Ovary (tissue), 10 donors: ENCODE measurements at places on chromosomes 5 and 9. TPM values are rescaled to one million over a fixed set of nuclear protein-coding genes. Genes with fewer than 3 reads are reported as not detected.

- no peak for DNase-seq
Observed at GRCh38 chr9:17059465-17059864, 75.4 kb upstream of the CNTLN start.

DNA sequence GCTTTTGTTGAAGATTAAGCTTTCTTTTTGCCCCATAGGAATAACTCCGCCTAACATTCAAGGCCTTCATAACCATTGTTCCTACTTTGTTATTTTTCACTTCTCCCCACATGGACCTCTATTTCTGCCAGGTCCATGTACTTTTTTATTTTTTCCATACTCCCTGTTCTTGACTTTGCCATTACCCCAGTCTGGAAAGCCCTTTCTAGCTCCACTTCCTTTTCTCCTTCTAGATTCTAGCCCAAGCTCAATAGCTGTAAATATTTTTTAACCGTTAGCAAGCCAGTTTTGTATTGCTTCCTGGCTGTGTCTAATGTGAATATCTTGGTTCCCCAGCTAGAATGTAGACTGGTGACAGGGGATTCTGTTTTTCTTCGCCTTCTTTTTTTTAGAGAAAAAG lies 26.1 kb downstream of the NCBP1 start:
- DNase-seq = no peak

DNA sequence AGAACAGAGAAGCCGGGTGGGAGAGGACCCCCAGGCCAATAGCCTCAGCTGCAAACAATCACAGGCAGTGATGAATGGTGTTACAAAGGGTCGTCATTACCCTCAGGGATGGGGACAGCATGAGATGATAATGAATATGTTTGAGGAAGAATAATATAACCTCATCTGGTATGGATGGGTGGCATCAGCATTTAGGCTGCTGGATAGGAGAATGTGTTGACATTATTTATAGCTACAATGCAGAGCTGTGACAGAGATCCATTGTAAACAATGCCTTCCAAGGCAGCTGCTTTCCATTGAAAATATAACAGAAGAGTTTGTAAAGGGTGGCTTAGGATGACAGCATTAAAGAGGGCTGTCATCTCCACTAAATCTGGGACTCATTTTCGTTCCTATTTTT lies 365.5 kb downstream of the KCNN2 start:
- DNase-seq = no peak

DNA sequence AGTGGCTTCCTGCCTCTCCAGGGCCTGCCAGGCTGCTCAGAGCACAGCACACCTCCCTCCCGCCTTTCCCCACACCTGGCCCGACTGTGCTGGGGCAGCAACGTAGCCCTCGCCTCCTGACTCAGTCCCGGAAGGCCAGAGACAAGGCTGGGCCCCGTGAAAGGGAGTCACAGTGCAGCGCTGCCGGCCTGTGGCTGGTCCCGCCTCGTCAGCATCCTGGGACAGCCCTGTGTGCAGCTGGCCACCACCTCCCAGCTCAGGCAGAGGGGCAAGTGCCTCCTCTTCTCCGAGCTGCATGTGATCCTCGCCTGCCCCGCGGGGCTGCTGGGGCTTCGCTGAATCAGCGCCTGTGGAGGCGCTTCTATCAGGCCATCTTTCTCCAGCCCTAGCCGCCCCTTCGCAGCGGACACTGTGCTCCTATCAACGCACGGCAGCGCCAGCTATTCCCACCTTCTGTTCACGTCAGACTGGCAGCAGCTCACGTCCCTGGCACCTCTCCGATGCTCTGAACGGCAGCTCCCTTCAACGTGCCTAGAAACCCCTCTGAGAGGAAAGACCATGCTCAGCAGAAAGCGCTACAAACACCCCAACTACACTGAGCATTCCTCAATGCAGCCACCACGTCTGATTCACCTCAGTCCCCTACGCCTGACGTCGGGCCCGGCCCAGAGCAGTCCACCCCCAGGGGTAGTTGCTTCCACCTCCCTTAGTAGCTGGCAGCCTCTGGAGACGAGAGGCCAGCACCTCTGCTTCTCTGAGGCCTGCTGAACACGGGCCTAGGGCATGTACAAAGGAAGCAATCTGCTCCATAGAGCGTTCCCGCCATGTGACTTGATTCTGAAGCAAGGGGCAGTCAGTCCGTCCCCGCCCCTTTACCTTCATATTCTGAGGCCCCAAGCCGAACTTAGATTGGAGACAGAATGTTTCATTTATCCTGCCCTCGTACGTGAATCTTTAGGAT lies 78.8 kb downstream of the GPR21 start:
- no peak for DNase-seq

DNA sequence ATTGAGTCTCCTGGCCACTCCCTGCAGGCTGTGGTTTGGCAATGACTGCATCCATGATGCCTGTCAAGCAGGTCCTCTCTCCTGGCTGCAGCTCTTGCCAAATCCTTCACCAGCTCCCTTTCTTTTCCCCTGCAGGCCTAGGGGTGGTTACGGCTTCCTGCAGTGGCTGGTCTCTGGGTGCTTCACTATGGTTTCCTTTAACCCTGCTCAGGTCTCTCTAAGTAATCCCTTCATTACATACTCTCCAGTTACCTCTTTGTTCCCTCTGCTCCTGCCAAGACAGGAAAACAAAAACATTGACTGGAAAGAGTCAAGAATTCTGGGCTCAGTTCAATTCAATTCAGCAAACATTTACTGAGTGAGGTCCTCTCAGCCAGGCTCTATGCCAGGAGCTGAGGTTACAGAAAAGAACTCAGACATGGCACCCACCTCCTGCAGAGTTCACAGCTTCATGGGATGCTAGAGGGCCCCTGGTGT lies 19.8 kb upstream of the PTPN3 start:
- no peak for DNase-seq

DNA sequence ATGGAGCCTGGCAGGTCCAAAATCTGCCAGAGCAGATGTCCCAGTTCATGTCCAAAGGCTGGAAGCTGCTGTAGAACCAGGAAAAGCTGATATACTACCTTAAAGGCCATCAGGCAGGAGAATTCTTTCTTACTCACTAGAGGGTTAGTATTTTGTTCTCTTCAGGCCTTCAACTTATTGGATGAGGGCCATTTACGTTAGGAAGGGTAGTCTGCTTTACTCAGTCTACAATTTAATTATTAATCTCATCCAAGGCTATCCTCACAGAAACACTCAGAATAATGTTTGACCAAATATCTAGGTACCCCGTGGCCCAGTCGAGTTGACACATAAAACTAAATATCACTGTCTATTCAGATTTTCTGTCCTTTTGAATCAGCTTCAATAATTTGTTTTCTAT lies 437.4 kb downstream of the TLE4 start:
- no peak for DNase-seq

The SLCO6A1 gene
- total RNA-seq = not detected

The TRIM14 gene
- 12.2 TPM for total RNA-seq

The TRIM36 gene
- 4.1 TPM for total RNA-seq

The PCDHGA5 gene
- total RNA-seq = 7.2 TPM
